T-helper 1 cell (primary cell): ENCODE measurements at places on chromosomes 5 and 9.

- DNase-seq = no peak
Measured at GRCh38 chr5:154679501-154679900, 75.7 kb upstream of the LARP1 start.

DNA sequence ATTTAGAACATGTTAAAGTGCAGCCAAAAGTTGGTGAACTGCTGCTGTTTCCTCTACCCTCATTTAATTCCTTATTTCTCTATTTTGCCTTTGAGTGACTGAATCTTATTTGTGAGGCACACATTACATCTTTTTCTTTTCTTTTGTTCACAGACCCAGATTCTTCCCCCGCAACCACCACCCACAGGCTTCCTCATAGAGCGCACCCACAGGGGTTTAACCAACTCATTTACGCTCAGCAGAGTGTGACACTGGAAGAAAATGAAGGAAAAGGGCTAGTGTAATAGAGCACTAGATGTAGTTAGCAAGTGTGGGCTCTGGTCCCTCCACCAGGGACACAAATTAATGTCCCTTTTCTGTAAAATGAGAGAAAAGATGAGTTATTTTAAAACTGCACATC lies 200.7 kb downstream of the PARP8 start:
- no peak for DNase-seq

GRCh38 chr5:31688515-31689092 lies 49.7 kb downstream of the PDZD2 start:
- DNase-seq = no peak

- no peak for DNase-seq
Measured at GRCh38 chr5:98282521-98282920, 490.9 kb upstream of the RGMB start.

DNA sequence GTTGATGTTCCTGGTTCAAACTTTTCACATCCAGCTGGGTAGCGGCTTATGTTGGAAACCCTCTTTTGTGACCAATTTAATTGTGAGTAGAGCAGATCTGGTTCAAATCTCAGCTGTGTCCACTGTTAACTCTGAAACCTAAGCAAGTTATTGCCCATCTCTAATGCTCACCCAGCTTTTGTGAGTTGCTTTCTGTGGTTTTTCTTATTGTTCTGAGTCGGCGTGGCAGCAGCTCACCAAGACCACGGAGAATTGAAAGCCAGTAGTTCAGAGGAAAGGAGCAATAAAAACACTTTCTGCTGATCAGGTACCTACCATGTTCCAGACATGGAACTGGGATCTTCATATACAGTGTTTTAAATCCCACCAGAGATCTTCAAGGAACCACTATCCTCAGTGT lies 114.4 kb downstream of the DOCK2 start:
- no peak for DNase-seq

GRCh38 chr5:141338538-141339306 lies at the start of gene PCDHGA2:
Gene PCDHGA2, plus strand, starts transcription at chr5:141338760.
- no peak for DNase-seq

DNA sequence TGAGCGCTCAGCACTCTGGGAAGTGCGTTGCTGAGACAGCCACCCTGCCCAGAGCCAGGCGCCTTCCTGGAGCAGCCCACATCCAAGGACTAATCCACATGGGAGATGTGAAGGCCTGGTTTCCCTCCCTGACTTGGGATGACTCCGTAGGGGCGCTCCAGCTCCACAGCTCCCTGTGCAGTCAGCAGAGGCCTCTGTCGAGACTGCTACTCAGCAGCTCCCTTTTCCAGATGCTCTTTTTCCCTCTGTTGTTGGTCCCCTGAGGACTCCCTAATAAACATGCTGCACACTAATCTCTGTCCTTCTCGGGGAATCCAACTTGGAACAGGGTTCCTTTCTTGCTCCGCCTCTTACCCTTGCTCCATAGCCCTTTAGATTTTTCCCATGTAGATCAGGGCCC lies 237.3 kb downstream of the ZSWIM6 start:
- no peak for DNase-seq

- DNase-seq = no peak
Measured at GRCh38 chr5:172556262-172556661, 84.8 kb upstream of the NEURL1B start.

DNA sequence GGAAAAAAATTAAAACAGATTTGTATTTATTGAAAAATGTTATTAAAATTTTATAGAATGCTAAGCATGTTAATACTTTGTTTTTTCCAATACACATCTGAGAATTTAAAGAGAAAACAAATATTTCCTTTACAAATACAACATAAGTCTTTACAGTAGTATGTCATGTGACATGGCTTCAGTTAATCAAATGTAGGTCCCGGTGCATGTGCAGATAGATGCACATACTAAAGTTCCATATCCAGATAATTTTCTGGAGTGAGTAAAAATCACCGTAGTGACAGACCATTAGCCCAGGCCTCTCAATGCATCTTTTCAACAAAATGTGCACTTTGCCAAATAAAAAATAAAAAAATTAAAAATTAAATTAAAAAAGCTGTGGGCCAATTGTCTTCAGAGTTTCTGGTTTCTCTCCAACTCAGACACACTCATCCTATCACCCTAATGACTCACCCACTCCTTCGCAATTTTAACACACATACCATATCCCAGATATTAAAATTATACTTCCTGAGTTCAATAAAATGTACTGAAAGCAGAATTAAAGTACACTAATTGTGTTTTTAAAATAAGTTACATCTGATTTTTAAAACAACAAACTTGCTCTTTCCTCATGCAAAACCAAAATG lies 508.1 kb downstream of the NR2F1-AS1 start:
- DNase-seq = no peak

DNA sequence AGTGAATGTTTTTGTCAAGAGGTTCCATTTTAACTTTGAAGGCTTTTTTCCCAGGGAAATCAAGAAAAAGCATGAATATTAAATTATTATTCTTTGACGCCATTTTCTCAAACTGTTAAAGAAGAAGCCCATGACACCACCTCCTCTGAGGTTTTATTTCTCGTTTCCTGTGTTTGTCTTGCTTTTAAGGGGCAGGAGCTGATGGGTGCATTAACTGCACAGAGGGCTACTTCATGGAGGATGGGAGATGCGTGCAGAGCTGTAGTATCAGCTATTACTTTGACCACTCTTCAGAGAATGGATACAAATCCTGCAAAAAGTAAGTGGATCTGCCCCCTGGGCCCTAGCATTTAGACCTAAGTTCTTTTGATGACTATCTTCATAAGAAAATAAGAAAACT lies 205.3 kb downstream of the RFK start:
- DNase-seq = no peak

- no peak for DNase-seq
Measured at GRCh38 chr5:101966476-101966875, 329.6 kb downstream of the SLCO4C1 start.

DNA sequence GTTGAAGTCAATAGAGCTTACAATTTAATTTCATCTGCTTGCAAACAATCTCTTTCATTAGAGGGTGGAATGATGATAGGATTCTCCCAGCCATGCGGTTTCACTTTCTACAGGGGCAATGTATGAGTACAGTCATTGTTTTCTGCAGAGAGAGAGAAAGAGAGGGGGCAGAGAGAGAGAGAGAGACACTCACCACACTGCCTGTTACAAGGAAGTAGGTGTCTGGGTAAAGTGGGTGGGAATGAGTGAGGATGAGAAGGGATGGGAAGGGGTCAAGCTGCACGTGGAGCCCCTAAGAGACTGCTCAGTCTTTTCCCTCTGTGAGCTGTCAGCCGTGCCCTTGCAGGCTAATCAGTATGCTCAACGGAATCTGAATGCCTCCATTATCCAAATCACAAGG lies 454.3 kb downstream of the KDM4C start:
- no peak for DNase-seq

DNA sequence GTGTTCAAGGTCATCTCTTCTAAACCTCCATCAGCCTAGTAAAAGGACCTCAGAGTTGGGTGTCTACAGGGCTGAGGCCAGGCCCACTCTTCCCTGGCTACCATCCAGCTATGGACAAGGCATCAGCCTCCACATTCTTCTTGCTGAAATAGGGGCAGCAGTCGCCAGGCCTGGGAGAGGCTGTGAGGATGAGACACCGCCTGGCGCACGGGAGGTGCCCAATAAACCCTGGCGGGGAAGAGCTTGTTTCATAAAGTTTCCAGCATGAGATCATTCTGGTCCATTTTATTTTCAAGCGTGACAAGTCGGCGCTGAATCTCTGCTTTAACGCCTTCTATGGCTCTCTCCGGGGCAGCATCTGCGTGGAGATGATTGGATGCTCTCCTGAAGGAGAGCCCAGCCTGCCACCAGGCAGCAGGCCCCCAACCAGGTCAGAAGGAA lies 153.4 kb downstream of the OLFM1 start:
- DNase-seq = no peak

DNA sequence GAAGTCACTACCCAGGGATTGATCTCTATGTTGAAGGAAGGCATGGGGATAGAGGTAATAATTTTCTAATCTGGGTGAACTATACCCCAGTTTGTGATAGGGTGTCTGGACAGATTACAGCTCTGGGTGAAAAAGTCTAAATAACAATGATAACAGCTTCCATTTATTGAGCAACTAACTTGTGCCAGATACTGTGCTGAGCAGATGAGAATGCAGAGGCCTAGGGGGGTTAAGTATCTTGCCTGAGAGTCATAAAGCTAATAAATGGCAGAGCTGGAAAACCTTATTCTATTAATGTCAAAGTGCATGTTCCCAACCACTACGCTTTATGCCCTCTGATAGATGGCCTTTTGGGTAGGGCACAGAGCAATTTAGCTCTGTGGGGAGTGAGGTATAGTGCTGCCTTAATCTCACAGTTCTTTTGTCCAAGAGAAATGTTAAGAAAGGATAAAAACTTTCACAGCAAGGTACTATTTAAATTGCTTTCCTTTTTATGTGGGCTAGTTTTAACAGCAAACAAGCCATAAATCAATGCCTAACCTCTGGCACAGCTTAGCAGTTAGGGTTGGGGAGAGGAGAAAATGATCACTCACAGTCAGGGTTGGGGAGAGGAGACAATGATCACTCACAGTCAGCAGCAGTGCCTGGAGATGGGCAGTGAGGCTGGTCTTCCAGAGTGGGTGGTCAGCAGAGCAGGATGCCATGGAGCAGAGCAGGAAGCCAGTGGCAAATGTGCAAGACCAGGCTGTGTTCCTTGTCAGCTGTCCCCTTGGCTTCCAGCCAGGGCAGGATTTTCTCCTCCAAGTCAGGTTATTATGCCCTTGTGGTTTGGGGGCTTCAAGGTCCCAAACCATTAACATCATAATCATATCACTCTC lies 187.0 kb downstream of the CARTPT start:
- DNase-seq = no peak

- DNase-seq = peak; percentile 25
Measured at GRCh38 chr9:87812375-87813118, 70.1 kb upstream of the SPATA31E1 start.

DNA sequence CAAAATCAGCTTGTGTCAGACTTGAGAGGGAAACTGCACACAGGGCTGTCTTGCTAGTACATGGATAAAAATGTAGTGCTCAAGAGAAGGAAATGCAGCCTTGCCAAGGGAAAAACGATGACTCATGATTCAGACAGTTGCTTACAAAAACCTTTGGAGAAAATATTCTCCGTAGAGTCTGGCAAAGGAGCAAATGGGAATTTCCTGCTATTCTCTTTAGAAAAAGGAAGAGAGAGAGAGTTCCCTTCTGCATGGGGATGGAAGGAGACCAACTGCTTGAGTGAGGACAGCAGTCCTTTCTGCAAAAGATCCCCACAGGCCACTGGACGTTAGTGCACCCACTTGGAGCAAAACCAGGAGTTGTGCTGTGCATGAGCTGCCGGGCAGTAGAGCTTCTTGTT lies 7.6 kb downstream of the IFNB1 start:
- DNase-seq = no peak

- no peak for DNase-seq
Measured at GRCh38 chr5:34667705-34668104, 11.6 kb downstream of the RAI14 start.

DNA sequence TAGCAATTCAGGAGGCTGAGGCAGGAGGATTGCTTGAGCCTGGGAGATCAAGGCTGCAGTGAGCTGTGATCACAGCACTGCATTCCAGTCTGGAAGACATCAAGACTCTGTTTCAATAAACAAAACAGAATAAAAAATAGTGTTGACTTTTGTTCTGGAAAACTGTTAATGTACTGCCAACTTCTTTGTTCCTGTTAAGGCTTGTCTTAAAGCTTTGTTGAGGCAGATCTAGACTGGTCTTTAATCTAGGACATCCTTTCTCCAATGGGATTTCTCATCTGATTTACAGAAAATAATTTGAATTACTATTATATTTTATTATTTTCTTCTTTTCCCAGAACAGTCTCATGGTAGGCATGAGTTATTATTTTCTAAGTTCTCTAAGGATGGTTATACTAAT lies 26.0 kb downstream of the BDP1 start:
- no peak for DNase-seq

DNA sequence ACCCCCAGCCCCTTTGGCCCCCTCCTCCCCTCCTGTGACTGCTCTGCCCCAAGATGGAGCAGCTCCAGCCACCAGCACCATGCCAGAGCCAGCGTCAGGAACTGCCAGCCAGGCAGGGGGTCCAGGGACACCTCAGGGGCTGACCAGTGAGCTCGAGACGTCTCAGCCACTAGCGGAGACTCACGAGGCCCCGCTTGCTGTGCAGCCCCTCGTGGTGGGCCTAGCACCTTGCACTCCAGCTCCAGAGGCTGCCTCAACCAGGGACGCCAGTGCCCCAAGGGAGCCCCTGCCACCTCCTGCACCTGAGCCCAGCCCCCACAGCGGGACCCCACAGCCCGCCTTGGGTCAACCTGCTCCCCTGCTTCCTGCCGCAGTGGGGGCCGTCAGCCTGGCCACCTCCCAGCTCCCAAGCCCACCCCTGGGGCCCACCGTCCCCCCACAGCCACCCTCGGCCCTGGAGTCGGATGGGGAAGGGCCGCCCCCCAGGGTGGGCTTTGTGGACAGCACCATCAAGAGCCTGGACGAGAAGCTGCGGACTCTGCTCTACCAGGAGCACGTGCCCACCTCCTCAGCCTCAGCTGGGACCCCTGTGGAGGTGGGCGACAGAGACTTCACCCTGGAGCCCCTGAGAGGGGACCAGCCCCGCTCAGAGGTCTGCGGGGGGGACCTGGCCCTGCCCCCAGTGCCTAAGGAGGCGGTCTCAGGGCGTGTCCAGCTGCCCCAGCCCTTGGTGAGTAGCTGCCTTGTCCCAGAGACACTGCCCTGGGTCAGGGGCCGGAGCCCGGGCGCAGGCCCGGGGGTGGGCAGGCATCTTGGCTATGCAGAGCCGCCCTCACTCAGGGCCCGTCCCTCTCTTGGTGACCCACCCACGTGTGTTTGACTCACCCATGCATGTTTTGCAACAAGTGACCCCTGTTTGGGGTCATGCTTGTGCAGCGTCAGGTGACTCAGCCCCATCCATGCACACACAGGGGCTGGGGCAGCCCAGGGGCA lies 105.2 kb downstream of the WNK2 start:
- no peak for DNase-seq

DNA sequence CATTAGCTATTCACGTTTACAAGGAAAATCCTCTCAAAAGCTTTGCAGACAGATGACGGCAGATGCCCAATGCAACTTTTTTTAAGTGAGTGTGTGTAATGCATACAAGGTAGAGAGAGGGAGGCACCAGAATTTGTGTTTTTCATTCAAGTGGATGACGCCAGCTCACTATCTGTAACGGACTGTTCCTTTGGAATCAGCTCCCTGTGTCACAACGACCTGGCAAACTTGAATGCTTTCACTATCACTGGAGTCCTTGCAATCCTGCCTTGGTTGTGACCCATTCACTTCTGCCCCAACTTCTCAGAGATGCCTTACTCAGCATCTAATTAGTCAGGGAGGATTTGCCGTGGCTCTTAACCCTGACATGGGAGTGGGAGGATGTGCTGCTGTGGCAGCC lies 148.5 kb downstream of the BNC2 start:
- no peak for DNase-seq
